ENCODE measurements at places on chromosomes 16 and 17.

DNA sequence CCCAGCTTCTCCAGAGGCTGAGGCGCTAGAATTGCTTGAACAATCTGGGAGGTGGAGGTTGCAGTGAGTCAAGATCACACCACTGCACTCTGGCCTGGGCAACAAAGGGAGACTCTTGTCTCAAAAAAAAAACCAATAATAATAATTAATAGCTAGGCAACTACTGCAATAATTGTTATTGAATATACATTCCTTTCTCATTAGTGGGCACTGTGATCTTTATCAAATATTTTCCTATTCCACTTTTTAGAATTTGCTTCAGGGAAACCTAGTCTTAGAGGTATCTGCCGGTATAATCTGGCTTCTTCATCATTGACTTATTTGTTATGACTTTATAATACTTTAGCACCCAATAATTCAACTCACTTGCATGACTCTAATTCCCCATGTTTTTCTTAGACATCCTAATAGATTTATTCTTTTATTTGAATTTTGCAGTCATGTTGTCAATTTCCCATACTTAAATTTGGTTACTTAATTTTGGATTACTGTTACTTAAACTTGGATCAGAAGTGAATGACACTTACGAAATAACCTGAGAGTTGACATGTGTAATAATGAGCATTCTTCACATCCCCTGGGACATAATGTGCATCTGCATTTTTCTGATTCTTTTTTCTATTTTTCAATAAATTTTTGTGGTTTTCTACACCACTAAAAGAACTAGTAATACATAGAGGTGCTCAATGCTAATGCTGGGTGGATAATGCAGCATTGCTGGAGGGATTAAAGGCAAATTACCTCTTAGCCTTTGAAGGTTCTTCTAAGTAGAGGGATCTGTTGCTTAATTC lies 25.0 kb upstream of the KCNJ16 start:
- no peak for DNase-seq

GRCh38 chr16:86181526-86181925 lies 282.6 kb downstream of the IRF8 start:
- no peak for DNase-seq

GRCh38 chr17:11250161-11250560 lies 9.1 kb downstream of the SHISA6 start:
- no peak for DNase-seq

GRCh38 chr17:8206536-8206935 lies 3.8 kb downstream of the AURKB start:
- DNase-seq, result no peak

DNA sequence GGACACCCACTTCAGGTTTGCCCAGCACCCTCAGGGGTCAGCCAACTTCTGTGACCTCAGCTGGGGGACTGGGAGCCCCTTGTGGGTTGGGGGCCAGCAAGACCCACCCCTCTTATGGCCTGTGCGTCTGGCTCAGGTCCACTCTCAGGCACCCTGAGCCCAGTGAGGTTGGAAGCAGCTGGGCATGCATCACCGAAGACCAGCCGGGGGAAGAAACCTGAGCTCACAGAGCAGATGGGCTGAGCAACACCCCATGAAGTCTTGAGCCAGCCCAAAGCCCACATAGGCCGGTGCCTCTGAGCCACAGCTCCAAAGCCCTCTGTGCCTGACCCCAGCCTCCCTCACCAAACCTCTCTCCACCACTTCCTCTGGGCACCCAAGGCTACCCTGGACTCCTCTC lies 166.7 kb downstream of the RBFOX3 start:
- DNase-seq, result no peak

DNA sequence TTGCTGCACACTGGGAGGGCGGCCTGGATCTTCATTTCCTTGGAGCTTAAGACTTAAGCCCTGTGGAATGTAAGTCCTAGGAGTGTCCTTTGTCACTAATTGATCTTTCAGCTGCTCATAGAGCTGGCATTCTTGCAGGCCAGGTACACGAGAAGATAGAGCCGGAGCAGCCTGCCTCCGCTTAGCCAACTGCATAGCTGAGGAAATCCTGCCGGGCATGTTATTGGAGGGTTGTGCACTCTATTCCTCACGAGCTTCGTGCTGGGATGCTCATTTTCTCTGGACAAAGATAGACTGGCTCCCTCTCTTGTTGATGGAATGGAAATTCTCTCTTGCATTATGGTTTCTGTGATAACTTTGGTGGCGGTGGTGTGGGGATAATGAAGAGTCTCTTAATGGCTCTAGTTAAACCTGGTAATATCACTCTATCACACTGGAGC lies 76.9 kb downstream of the RPA1 start:
- DNase-seq, result peak; percentile 66

DNA sequence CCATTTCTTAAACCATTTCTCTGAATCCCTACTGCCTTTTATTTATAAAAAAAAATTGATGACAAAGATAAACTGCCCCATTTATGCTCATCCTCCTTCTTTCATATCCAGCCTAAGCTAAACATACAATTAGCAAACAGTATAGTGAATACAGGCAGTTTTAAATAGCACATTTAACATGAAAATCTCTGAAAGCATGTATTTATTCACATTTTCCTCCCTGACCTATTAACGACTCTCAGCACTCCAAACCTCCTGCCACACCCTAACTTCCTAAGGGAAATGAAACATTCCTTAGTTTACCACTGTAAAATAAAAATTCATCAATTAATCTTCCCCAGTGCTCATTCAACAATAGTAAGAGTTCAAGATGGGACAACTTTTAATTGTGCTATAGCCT lies 56.9 kb downstream of the TRIM37 start:
- DNase-seq, result no peak

- no peak for DNase-seq
Observed at GRCh38 chr16:12796498-12796897, 7.2 kb downstream of the CPPED1 start.
